Kidney glomerular epithelial cell (primary cell): ENCODE measurements at places on chromosomes 2 and 18.

DNA sequence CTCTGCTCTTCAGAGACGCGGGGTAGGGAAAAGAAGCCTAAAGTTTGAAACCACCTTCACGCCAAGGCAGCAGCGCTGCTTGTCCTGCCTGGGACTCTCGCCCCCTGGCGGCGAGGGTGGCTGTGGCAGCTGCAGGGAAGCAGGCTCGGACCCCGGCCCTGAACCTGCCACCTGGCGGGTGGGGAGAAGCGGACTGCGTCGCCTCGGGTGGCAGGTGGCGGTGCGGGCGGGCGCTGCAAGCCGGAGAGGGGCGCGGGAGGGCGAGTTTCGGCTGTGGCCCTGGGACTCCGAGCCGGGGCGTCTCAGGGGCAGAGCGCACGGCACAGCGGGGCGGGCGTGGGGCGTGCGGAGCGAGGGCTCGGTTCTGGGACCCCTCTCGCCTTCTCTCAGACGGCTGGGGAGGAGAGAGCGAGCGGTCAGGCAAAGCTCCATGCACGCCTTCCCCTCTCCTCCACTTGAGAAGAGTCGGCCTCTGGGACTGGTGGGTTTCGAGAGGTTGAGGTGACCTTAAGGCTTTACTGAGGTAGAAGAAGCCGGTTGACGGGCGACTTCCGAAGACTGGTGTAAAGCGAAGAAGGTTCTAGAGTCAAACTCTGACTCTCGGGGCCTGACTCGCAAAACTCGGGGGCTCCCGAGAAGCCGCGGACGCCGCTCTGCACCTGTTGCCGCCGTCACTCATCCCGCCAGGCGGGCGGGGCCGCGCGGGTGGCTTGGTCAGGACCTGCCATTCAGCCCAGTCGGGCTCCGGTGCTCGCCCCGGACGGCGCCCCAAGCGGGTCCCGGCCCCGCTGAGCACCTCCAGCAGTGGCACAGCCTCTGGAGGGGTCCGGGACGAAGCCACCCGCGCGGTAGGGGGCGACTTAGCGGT lies 1.1 kb upstream of the BOLL start:
- DNase-seq = no peak

DNA sequence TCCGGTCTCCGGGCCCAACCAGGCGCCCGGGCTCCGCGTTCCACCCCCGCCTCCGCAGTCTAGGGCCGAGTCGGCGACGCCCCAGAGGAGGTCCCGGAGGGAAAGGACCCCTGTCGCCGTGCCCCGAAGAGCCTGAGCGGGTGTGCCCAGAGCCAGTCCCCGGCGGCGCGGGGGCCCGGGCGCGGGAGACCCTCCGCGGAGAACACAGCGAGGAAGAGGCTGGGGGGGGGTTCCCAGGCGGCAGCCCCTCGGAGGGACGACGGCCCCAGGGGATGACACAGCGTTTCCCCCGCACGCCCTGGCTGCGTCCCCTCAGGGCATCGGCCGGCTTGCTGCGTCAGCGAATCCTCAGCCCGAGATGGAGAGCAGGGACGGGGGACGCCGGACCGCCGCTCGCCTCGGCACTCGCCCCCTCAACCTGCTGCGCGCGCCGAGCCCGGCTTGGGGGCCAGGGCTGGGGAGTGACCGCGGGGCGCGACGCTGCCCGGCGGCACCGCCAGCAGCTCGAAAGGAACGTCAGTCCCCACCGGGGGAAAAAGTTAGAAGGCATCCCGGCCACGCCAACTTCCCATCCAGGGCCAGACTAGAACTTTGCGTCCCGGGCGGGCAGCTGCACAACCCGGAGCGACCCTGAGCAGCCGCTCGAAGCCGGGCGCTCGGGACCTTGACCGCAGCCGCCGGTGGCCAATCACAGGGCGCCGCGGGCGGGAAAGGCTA lies 711 bp downstream of the SFXN5 start:
- DNase-seq = no peak

- DNase-seq = no peak
These were observed 4.6 kb upstream of the IMPACT start for GRCh38 chr18:24421831-24422230.

- peak; percentile 21 for DNase-seq
These were observed 31.9 kb upstream of the FOSL2 start for GRCh38 chr2:28360718-28361293.

GRCh38 chr2:216984937-216985336 lies 125.1 kb upstream of the TNP1 start:
- DNase-seq = no peak

GRCh38 chr18:12257996-12258718 lies 4.0 kb downstream of the CIDEA start:
- DNase-seq = no peak

- no peak for DNase-seq
These were observed 271.4 kb downstream of the ZEB2 start for GRCh38 chr2:144248350-144249034.

DNA sequence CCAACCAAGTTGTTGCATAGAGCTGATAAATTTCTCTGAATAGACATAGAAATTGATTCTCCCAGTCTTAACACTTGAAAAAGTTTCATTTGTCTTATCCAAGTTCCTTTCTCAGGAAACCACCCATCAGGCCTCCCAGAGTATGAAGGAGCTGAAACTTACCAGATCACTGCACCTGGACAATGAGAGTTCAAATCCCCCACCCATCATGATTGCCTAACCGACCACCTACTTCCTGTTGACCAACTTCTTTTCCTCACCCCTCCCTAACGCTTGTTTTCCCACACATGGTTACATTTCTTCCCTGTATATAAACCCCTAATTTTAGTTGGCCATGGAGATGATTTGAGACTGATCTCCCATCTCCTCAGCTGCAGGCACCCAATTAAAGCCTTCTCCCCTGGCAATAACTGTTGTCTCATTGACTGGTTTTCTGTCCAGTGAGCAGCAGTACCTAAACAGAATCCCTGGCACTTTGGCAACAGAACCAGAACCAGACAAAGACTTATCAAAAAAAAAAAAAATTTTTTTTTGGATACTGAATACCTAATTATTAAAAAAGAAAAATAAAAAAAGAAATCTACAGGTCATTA lies 103.0 kb downstream of the SPIRE1 start:
- no peak for DNase-seq

DNA sequence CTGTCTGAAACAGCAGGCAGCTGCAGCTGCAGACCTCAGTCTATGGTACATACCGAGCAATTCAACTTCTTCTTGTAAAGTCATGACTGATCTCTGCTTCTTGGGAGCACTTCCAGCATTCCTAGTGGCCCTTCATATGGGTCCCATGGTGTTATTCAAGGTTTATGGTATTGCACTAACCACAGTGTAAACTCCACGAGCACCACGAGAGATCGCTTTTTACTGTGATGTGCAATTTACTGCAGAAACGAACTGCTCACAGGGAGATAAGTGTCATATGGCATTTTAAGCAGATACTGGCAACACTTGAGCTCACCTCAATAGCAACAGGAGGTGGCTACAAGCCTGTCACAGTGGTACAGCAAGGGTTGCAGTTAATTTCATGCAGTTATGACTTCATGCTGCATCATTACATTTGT lies 38.6 kb upstream of the SH3BP4 start:
- DNase-seq = no peak

GRCh38 chr2:26936855-26937254 lies 33.6 kb upstream of the MAPRE3 start:
- no peak for DNase-seq

DNA sequence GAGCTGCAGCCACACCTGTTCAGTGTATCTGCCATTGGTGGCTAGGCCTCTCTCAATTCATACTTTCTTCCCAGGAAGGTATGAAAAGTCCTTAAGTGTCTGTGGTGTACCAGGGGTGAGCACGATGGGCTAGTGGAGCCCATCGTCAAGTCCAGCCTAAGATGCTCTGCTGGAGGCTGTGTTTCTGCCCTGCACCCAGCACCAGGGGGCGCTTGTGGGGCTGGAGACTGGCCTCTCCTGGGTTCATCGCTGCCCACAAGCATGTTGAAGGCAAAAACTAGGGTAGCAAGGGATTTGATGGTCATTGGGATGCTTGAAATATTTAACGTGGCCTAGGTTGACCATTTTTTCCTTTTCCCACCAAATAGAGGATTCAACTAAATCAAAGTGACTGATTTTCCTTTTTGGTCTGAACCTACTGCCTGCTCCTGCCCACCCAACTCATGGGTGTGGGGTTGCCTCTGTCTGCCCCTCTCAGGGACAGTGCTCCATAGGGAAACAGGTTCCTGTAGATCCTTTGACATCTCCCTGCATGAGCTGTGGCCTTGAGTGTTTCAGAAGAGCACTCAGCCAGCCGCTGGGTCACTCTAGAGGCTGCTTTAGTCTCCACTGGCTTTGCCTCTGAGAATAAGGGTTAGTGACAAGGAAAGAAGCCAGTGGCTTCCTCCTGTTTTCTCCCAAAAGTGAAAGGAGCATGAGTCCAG lies 59.0 kb downstream of the TPGS2 start:
- no peak for DNase-seq

GRCh38 chr2:54611830-54612545 lies 111.5 kb upstream of the EML6 start:
- DNase-seq = no peak
